ENCODE measurements at places on chromosomes 7 and 10. TPM values are rescaled to one million over a fixed set of nuclear protein-coding genes. Genes with fewer than 3 reads are reported as not detected.

GRCh38 chr10:79072994-79073645, 4.4 kb downstream of the ZMIZ1 start:
- no peaks in the 10 kb centered on the region for H3K27me3 ChIP-seq
- peak overlapping the region; percentile 73 for H3K27ac ChIP-seq
- H3K4me3 ChIP-seq: no peak overlapping the region
- peaks cover 3% of the 10 kb centered on the region for H3K36me3 ChIP-seq
- no peak for DNase-seq

- no peaks in the 10 kb centered on the region for H3K27me3 ChIP-seq
- no peak for DNase-seq
- no peak overlapping the region for H3K4me3 ChIP-seq
- H3K36me3 ChIP-seq: peaks cover 4% of the 10 kb centered on the region
Measured at GRCh38 chr10:89589101-89589720, 53.8 kb upstream of the SLC16A12 start.

DNA sequence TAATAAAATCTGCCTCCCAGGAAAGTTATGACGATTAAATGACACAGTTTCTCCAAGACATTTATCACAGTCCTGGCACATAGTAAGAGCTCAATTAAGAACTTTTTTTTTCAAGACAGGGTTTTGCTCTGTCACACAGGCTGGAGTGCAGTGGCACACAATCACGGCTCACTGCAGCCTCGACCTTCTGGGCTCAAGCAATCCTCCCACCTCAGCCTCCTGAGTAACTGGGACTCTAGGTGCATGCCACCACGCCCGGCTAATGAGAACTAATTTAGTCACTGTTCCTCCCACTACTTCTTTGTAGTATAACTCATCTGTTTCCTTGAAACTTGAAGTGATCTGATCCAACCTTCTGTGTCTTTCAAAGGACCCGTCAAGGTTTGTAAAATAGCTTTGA, 42.2 kb upstream of the MXI1 start:
- H3K4me3 ChIP-seq: no peak overlapping the region
- no peak overlapping the region for H3K27ac ChIP-seq
- H3K4me1 ChIP-seq: peaks cover 10% of the 10 kb centered on the region
- DNase-seq: no peak

DNA sequence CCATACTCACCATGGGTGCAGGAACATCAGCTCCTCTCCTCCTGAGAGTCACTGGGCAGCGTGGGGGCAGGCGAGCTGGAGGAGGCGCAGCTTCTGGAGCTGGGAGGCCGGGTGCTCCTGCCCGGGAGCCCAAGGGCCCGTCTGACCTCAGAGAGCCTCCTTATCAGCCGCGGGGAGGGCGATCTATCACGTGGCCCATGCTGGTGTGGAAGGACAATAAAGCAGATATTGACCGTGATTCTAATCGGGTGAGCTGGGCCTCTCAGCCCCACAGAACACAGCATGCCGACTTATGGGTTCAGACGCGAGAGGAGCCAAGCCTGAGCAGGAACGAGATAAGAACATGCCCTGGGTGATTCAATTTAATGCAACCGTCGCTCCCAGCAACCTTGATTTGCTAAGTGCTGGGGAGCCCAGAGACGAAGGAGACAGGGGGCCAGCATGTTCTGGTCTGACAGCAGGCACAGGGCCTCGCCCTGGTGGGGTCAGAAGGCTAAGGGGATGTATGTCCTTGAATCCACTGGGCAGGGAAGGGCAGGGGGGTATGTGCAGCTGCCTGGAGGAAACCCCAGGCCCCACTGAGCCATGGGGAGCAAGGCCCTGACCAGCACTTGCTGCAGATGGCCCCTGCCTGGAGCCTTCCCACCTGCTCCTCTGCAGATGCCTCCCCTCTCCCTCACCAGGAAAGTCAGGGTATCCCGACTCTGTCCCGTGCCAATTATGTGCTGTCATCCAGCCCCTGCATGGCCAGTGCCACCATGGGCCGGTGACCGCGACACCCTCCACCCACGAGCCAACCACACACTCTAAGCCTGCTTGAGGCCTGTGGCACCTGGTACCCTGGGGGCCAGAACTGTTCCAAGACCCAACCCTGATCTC, 95.3 kb upstream of the RET start:
- no peak for DNase-seq
- H3K4me1 ChIP-seq: peaks cover 14% of the 10 kb centered on the region
- no peak overlapping the region for H3K4me3 ChIP-seq

DNA sequence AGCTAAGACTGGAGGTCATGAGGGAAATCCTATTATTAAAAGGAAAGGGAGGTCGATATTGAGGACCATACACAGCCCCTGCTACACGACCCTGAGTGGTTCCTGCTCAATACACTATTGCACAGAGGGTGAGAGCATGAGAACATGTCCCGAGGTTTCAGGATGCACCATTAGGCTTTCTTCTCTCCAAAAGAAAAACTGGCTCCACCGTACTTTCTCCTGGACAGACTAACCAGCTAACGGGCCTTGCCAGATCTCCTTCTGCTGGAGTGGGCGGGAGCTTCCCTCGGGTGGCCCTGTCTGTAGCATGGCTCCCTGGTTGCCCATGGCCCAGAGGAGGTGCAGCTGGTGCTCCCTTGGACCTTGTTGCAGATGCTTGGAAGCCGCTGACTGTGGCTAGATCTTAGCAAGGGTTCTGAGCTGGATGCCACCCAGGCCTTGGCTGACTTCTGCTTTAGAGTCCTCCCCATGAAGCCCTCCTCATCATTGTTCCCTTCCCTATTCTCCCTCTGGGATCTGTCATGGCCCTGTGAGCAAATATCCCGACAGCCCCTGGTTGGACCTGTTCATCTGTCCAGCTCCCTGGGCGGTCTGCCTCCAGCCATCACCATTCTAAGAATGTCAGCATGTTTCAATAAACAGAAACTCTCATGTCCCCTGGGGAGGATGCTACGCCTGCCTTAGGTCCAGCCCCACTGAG, 52.9 kb upstream of the SHH start:
- no peaks in the 10 kb centered on the region for H3K27me3 ChIP-seq
- H3K27ac ChIP-seq: no peak overlapping the region
- no peak overlapping the region for H3K4me3 ChIP-seq
- no peaks in the 10 kb centered on the region for H3K36me3 ChIP-seq

DNA sequence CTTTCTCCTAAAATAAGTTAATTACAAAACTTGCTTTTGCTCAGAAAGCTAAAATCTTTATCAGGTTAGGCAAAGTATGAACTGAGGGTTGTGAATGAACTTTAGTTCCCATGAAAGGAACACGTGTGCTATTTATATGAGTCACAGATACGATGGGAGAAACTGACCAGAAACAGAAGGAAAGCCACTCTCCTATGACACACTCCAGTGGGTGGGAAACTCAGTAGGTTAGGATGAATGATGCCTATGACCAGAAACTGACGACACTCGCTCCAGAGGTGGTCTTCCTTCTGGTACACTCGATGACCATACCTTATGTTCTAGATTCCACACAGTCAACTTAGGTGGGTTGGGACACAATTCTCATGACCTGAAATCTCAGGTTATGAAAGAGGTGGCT, 215.7 kb upstream of the INHBA start:
- H3K4me3 ChIP-seq: no peak overlapping the region
- no peaks in the 10 kb centered on the region for H3K4me1 ChIP-seq
- DNase-seq: no peak
- H3K27me3 ChIP-seq: no peaks in the 10 kb centered on the region
- no peaks in the 10 kb centered on the region for H3K36me3 ChIP-seq
- no peak overlapping the region for H3K27ac ChIP-seq

GRCh38 chr7:70092314-70093204, 494.3 kb downstream of the AUTS2 start:
- no peak overlapping the region for H3K27ac ChIP-seq
- peak overlapping the region; percentile 2 for H3K4me3 ChIP-seq
- H3K27me3 ChIP-seq: no peaks in the 10 kb centered on the region
- H3K36me3 ChIP-seq: no peaks in the 10 kb centered on the region
- peak; percentile 91 for DNase-seq
- H3K4me1 ChIP-seq: peaks cover 6% of the 10 kb centered on the region

DNA sequence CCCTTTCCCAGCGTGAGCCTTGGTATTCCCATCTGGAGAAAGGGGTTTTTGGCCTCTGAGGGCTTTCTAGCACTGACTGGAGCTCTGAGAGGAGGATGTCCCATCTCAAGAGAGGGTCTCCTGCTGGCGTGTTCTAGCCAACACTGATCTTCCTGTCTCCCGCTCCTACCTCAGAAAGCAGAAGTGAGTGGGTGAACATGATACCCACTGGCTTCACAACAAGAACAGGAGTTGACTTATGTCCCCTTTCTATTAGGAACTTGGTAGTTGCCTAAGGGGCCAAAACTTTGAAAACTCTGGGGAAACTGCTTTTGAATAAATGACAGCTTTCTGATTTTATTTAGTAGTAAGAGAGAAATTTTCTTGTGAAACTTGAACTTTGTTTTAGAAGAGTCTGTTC, 113.1 kb upstream of the ADCY1 start:
- peaks cover 12% of the 10 kb centered on the region for H3K4me1 ChIP-seq
- H3K27me3 ChIP-seq: no peaks in the 10 kb centered on the region
- DNase-seq: no peak

GRCh38 chr7:18900803-18901202, 216.6 kb downstream of the TWIST1 start:
- no peaks in the 10 kb centered on the region for H3K4me1 ChIP-seq
- no peak for DNase-seq
- no peak overlapping the region for H3K4me3 ChIP-seq
- no peak overlapping the region for H3K27ac ChIP-seq
- H3K36me3 ChIP-seq: no peaks in the 10 kb centered on the region

DNA sequence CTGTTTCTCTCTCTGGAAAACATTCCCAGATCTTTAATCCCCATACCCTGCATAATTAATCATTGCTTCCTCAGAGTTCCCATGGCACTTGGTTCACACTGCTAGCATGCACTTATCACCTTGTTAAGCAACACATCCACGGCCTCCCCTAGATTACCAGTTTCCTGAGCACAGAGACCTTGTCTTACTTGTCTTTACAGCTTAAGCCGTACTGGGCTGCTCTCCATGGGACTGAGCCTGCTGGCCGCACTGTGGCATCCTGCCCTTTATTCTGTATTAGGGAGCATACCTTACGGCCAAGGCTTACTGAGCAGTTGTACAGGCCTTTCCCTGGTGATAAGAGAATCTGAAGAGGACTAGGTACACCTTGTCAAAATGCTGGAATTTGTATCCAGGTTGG, 190.2 kb downstream of the REEP3 start:
- H3K27ac ChIP-seq: peak overlapping the region; percentile 51
- H3K4me1 ChIP-seq: peaks cover 36% of the 10 kb centered on the region
- no peaks in the 10 kb centered on the region for H3K27me3 ChIP-seq
- H3K36me3 ChIP-seq: no peaks in the 10 kb centered on the region
- no peak overlapping the region for H3K4me3 ChIP-seq
- DNase-seq: no peak

The NRBF2 gene
- 20.4 TPM for total RNA-seq

The RARRES2 gene
- total RNA-seq: 44.5 TPM

The ALDH18A1 gene
- 57.6 TPM for total RNA-seq

The STX1A gene
- total RNA-seq: 25.8 TPM
